ENCODE measurements at places on chromosomes 2 and 18.

GRCh38 chr18:10190564-10190963 is 263.9 kb upstream of the APCDD1 start:
- DNase-seq: no peak

- no peak for DNase-seq
Observed at GRCh38 chr2:241070811-241071676, 31.0 kb downstream of the MTERF4 start.

GRCh38 chr2:224401641-224402342 is at the start of gene FAM124B:
Gene FAM124B (minus strand): TSS chr2:224402107. CDS start chr2:224401768, 339 bp downstream.
- DNase-seq: no peak

GRCh38 chr2:68125821-68126220 is 31.9 kb upstream of the PNO1 start:
- DNase-seq: no peak

- DNase-seq: peak; percentile 84
Observed at GRCh38 chr18:58241877-58242276, 197.9 kb downstream of the NEDD4L start.

- no peak for DNase-seq
Observed at GRCh38 chr2:128523457-128523856, 204.8 kb upstream of the HS6ST1 start.

- peak; percentile 67 for DNase-seq
Observed at GRCh38 chr2:123993728-123994323, 31.3 kb upstream of the CNTNAP5 start.

- DNase-seq: no peak
Observed at GRCh38 chr18:31243740-31244512, 74.0 kb upstream of the DSG1 start.

- DNase-seq: peak; percentile 39
Observed at GRCh38 chr2:191262436-191262835, 17.2 kb downstream of the MYO1B start.

DNA sequence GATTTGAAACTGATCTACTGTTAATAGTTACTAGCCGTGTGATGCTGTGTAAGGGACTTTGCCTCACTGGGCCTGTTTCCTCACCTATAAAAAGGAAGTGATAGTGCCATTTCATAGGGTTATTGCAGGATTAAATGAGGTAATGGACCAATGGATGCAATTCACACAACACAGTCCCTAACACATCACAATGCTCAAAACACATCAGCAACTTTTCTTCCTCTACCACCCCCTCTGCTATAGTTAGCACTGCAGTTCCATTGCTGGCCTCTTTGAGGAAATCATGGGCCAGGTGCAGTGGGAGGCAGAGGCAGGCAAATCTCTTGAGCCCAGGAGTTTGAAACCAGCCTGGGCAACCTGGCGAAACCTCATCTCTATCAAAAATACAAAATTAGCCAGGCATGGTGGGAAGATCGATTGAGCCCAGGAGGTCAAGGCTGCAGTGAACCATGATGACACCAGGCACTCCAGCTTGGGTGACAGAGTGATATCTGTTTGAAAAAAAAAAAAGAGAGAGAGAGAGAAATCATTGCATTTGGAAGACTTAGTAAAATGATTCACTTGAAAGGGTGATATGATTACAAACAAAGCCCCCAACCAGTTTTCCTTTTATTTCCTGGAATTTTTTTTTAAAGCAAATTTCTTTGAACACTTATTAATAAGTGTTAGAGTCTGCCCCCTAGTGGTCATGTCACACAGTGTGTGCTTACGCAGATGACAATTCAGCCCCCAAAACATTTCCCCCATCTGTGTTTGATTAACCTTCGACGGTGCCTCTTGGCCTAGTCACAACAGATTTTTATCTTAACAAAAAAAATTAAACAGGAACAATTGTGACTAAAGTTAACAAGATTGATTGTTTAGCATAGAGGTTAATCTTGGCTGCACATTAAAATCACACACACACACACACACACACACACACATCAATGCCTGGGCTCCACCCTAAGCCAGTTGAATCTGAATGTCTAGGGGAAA is 88.6 kb upstream of the BCL11A start:
- DNase-seq: peak; percentile 60

GRCh38 chr18:8767340-8767739 is 62.0 kb downstream of the MTCL1 start:
- DNase-seq: no peak

All from MCF 10A (cell line).